ENCODE measurements at places on chromosomes 4 and X.

DNA sequence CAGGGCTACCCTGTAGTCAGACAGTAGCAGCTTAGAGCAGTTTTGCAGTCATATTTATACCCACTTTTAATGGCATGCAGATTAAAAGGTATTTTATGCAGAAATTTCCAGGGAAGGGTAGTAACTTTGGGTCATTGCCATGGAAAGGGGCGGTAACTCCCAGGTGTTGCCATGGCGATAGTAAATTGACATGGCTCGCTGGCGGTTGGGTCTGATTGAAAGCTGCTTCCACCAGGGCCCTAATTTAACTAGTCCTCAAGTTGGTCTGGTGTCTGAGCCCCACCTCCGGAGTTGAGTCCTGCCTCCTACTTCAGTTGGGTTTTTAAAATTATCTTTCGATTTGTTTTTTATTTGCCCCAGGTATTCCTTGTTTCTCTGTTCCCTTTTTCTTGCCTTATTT is 70.1 kb downstream of the NAA11 start:
- no peak for DNase-seq

GRCh38 chrX:41022566-41022965 is 62.7 kb upstream of the USP9X start:
- peak; percentile 83 for DNase-seq

DNA sequence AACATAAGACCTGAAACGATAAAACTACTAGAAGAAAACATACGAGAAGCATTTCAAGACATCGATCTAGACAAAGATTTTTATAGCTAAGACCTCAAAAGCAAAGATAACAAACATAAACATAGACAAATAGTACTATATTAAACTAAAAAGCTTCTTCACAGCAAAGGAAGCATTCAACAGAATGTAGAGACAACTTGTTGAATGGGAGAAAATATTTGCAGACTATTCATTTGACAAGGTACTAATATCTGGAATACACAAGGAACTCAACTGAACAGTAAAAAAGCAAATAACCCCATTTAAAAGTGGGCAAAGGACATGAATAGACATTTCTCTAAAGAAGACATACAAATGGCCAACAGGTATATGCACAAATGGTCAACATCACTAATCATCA is 49.8 kb downstream of the MANBA start:
- no peak for DNase-seq

- DNase-seq = peak; percentile 29
Observed at GRCh38 chrX:43349363-43349762, 306.7 kb upstream of the MAOA start.

DNA sequence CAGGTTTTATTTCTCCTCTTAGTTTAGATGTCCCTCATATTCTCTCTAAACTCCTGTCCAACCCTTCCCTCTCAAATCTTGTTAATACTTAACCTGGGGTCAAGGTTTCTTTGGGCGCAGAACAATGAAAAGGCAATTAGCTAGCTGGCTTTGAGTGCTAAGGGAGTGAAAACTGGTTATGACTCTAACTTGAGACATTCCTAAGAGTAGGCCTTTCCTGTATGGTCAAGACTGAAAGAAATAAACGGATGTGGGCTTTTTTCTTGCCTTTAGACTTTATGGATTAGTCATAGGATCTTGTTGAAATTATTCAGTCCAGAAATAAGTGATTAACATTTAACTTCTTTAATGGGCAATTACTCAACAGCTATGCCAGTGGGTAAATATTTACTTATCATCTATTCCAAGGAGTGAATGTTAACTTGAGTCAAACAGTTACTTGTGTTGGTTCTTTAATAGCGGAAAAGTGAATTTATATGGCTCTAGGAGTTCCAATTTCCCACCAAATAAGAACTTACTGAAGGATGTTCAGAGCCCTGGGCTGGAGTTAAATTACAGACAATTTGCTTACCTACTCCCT is 141.7 kb upstream of the SCML1 start:
- DNase-seq = peak; percentile 99

DNA sequence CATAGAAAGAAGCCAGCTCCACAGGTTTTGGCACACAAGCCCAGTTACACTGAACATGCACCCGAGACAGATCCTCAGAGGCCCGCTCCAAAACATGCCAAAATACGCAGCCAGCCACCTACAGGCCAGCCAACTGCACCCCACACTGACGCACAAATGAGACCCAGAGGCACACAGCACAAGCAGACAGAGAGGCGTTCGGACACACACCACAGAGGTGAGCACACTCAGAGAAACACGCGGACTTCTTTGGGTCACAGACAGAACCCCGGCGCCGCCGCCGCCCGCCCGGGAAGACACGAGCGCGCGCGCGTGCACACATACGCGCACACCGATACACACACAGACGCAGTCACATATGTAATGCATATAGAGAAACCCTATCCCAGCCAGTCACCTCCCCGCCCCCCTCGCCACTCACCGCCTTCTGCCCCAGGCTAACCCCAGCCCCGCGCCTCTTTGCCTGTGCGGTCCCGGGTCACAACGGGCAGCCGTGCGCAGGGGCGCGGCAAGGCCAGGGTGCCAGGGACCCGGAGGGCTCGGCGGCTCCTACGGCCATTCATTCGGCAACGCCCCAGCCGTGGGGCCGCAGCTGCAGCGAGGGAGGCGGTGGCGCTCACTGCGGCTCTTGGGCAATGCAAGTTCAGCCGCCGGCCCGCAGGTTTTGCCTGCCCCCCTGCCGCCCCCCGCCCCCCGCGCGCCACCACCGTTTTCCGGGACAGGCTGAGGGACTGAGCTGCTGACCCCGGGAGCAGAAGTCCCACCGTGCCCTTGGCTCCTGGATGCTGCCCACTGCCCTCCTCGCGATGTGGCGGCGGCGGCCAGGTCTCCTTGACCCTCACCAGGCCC is 553 bp downstream of the SEPTIN6 start:
- no peak for DNase-seq

- DNase-seq = no peak
Observed at GRCh38 chrX:29636331-29636730, 579.0 kb upstream of the MAGEB2 start.

- peak; percentile 21 for DNase-seq
Observed at GRCh38 chr4:13704035-13704434, 76.5 kb upstream of the BOD1L1 start.

DNA sequence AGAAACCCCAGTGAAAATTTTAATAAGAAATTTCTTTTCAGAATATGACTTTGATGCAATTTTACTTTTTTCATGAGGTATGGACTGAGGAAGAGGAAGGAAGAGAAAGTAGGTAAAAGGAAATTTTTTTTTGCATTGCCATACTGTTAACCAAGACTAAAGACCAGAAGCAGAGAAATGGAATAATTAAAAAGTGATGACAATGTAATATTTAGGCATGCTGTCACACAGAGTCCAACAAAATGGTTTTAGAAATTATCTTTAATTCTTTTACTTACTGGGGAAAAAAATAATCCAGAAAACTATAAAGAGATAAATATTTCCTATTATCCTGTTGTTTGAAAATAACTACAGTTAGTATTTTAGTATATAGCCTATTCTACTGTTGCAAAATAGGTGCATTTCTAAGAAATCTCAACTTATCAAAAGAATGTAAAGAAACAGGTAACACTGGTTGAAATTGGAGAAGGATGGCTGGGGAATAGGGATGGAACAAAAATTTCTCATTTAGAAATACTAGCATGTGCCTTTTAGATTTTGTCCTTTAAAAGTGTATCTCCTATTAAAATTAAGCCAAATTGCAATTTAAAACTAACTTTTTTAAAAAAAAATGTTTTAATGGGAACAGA is 92.6 kb downstream of the ANXA3 start:
- no peak for DNase-seq

DNA sequence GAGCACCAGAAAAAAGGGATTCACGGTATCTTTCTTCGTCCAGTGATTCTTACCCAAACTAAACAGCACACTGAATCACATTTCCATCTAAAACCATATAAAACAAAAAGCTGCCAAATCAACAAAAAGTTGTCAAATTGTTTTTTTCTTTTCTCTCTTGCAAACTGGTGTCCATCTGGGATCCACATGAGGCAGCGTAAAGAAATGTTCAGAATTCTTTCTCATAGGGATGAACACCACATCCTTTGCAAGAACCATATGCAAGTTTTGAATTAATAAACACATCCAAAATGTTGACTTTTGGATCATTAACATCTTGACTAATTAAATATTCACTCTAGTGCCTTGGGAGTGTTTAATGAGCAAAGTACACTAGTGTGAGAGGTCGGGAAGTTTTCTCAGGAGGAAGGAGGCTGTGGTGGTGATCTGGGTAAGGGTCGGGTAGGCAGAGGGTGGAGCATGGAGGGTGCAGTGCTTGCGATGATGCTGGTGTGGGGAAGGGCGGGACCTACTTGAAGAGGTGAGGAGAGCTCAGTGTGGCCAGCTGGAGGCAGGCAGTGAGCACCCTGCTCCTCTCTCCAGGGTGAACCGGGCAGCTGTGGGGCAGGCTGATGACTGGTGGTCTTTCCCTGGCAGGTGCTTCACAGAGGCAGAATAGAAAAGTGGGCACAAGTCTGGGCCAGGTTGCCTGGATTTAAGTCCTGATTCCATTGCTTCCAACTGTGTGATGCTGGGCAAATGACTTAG is 72.8 kb downstream of the NSUN7 start:
- DNase-seq = no peak

- DNase-seq = no peak
Observed at GRCh38 chr4:138982754-138983153, 32.8 kb upstream of the NOCT start.

GRCh38 chr4:81746071-81746470 is 274.4 kb upstream of the RASGEF1B start:
- no peak for DNase-seq

- DNase-seq = no peak
Observed at GRCh38 chr4:145501051-145501660, 19.5 kb downstream of the SMAD1 start.

DNA sequence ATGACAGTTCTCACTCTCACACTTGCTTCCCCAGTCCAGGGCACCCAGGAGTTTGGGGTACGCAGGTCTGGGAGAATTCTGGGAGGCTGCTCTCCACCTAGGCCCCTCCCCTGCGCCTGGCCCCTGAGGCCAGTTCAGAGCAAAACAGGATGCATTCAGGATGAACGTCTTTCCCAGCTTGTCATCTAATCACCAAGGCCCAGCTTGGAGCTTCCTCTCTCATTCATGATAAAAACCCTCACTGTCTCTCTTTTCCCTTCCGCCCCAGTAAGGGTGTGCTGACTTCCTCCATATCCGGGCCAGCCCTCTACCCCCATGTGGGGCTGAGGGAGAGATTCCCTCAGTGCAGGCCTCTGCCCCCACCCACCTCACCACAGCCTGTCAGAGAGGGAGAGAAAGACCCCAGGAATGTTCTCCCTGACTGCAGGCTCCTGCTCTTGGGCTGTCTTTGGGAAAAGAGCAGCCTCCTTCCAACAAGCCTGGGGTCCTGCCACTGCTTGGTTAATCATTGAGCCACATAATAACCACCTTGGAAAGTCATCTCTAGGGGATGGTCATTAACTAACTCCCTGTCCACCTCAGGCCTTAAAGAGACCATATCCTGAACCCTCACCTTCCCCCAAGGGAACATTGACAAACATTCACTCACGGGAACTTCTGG is 50.1 kb downstream of the STARD8 start:
- DNase-seq = peak; percentile 80

DNA sequence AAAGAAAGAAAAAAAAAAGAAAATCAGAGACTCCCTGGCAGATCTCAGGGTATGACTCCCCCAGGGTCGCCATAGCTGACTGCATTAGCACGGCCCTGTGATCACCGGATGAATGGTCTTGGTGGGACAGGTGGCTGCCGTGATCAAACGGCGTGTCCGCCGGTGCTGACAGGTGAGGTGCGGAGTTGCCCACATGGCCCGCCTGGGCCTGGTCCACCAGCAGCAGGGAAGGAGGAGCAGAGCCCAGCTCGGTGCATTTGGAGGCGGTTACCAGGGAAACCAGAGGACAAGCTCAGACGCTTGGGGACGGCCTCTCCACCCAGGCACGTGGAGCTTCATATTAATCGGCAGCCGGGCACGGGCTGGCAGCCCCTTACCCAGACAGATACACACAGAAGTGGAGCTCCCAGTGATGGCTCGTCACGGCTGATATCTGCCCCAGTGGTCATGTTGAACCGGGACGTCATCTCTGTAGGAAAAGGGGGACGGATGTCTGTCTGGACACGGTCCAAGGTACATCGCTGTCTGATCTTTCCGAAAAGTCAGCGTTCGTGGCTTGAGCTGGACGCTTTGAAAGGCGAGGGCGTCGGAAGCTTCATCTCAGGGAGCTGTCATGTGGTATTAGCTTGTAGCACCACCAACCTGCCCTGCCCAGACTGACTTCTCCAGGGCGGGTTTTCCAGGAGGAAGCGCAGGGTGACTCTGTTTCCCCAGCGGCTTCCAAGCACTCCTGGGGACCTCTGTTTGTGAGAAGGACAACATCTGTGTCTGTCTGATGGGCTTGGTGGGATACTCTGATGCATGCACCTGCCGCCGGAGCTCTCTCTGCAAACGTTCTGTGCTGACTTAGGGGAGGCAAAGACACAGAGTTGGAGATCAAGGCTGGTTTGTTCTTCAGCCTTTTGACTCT is 180.7 kb downstream of the CRLF2 start:
- no peak for DNase-seq

DNA sequence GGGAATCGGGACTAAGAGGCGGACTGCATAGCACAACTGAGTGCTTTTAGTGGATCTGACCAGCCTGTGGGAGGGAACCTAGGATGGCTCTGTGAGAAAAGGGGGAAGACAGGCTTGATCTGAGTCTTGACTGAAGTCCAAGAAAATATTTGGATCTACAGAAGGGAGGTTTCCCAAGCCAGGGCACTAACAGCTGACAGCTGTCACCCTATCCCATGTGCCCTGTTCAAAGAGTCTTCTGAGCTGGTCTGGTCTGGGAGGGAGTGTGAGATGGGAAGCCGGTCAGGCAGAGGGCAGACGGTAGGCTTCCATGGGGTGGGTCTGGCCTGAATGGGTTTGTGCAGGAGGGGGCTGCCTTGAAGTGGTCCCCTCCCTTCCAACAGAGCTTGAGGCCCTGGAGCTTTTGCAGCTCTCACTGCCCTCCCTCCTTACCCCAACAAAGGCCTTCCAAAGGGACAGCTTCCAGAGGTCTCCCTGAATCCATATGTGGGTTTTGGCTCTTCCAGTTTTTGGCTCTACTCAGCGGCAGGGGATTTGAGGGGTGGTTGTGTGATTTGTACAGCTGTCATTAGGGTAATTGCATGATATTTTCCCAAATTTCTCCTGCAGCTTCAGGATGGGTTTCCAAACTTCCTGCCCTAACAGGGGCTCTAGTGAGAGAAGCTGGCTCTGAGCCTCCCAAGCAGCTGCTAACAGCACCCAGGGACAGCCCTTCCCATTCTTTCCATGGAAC is 643.7 kb downstream of the BCOR start:
- no peak for DNase-seq

GRCh38 chr4:125368146-125368545 is 53.4 kb downstream of the FAT4 start:
- DNase-seq = no peak

- DNase-seq = no peak
Observed at GRCh38 chr4:61376301-61376700, 176.2 kb downstream of the ADGRL3 start.

GRCh38 chr4:71202705-71203104 is 136.1 kb upstream of the SLC4A4 start:
- DNase-seq = peak; percentile 85
